Mucosa of descending colon (tissue), 3 donors: ENCODE measurements at places on chromosomes 1 and 21.

DNA sequence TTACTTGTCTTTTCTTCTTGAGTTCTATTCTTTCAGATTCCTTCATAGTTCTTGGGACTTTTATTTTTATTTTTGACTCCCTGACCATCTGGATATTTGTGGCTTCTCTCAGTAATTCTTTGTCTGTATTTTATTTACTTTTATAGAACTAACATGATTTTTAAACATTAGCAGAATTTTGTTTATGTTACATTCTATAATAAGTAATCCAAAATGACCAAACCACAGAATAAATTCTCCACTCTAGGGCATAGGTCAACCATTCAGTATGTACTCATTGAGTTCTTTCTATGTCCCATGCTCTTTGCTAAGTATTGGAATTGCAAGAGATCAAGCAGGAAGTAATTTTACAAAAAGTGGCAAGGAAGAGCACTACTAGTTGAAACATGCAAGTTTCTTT is 969.0 kb downstream of the TTLL7 start:
- DNase-seq: no peak

GRCh38 chr1:42998386-42998785 is 39.7 kb upstream of the SLC2A1 start:
- DNase-seq: no peak

DNA sequence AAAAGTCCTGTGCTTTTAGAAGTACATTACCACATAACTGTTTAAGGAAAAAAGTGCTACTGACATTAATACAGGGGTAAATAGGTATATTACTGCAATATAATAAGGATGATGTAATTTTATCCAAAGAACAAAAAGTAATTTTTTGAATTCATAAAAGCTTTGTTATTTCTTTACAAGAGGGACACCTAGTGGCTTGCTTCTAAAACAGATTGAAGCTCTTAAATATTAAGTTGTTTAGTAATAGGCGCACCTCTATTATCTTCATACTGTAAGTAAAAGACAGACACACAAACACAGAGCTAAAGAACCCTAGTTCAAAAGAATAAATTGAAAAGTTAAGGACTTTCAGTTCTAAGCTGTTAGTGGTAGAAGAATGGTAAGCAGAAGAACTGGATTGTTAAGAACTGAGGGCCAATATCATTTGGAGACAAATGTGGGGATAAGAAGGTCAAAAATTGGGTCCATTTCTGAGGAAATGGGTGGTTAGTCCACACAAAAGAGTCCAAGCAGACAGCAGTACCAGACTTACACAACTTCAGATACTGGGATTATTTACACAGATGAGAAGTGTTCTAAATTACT is 15.4 kb downstream of the ZNHIT6 start:
- no peak for DNase-seq

GRCh38 chr1:192654591-192655251 is 18.8 kb downstream of the RGS13 start:
- no peak for DNase-seq

GRCh38 chr1:25971066-25971810 is 26.6 kb downstream of the PAFAH2 start:
- no peak for DNase-seq
